ENCODE measurements at places on chromosomes 2 and 18. TPM values are rescaled to one million over a fixed set of nuclear protein-coding genes. Genes with fewer than 3 reads are reported as not detected.

The POTEI gene
- not detected for total RNA-seq

The PROC gene
- not detected for total RNA-seq

The C2orf81 gene
- total RNA-seq: under 0.01 TPM

The ZNF396 gene
- 0.54 TPM for total RNA-seq

The SCTR gene
- total RNA-seq: not detected

All from IMR-90 (cell line).